ENCODE measurements at places on chromosomes 16 and 17.

DNA sequence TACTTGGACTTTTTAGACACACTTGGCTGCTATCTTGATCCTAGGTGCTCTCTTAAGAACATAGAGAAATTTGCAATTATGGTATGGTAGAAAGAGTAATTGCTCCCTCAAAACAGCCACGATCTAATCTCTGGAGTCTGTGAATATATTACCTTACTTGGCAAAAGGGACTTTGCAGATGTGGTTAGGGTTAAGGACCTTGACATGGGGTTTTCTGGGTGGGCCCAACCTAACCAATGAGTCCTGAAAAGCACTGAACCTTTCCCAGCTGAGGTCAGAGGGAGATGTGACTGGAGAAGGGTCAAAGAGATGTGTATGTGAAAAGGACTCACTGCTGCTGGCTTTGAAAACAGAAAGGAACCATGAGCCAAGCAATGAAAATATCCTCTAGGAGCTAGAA is 26.7 kb upstream of the MED13 start:
- no peak for DNase-seq

DNA sequence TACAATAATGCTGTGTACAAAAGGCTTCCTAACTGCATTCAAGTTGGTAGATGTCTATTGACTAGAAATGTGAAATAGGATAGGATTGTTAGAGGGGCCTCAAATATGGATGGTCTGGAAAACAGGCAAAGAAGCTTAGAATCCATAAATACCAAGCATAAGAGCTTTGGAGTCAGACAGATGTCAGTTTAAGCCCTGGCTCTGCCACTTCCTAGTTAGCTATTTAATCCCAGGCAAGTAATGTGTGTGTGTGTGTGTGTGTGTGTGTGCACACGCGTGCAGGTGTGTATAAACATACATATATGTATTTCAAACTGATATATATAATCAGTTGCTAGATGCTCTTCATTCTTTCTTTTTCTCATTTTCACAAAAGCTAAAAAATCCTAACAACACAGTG is 66.7 kb downstream of the MMD start:
- DNase-seq, result no peak

- peak; percentile 48 for DNase-seq
Observed at GRCh38 chr17:35807371-35808144, 1.7 kb upstream of the TAF15 start.

DNA sequence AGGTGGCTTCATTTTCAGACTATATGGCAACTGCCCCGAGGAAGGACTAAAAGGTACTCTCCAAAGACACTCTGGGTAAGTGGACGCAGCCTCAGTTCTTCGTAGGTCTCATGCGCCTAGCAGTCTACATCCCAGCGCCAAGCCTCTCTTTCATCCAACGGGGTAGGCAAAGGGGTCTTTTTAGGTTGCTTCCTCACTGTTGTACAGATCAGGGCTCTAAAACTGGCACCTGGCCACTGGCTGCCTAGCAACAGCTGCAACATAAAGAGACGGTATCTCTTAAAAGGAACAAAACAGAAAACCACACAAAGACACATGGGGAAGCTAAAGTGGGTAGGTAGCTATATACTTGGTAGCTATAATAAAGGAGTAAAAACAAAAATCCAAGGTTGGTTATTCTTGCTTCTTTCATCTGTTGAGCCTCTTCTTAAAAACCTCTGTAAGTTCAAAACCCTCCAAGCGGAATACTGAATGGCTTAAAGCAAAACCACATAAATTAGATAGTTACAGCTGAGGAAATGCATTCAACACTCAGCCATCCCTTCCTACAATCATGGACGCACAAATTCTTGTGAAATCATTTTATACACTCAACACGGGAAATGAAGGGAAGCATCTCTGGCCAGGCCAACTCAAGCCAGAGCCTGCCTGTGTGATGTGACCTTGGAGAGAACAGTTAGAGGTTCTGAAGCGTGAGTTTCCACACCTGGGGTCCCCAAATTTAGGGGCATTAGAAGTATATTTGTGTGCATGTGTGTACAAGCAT is 22.7 kb downstream of the CYTH1 start:
- DNase-seq, result peak; percentile 72

DNA sequence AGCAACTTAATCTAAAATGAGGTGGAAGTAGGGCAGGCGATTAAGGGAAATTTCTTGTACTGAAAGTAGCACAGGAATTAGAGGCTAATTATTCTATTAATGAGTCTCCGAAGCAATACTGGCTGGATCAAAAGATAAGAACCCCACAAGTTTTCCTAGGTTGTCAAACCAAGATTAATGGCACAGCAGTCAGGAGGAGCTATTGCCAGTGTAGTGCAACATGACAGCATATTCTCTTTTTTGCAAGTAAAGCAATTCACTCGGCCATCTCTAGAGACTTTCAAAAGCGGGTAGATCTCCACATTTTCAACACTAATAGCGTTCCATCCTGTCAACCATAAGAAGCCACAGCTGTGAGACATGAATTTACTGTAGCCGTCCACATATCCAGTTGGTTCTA is 81.2 kb downstream of the CYB561 start:
- no peak for DNase-seq

- DNase-seq, result no peak
Observed at GRCh38 chr16:86079255-86079885, 180.4 kb downstream of the IRF8 start.

DNA sequence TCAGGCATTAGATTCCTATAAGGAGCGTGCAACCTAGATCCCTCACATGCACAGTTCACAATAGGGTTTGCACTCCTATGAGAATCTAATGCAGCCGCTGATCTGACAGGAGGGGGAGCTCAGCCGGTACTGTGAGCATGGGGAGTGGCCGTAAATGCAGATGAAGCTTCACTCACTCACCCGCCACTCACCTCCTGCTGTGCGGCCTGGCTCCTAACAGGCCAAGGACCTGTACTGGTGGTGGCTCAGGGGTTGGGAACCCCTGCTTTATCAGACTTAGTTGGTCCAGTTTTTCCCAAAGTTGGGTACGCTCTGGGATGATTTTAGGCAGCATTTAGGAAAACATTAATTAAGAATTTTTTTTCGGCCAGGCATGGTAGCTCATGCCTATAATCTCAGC is 103.8 kb downstream of the MARF1 start:
- DNase-seq, result no peak

DNA sequence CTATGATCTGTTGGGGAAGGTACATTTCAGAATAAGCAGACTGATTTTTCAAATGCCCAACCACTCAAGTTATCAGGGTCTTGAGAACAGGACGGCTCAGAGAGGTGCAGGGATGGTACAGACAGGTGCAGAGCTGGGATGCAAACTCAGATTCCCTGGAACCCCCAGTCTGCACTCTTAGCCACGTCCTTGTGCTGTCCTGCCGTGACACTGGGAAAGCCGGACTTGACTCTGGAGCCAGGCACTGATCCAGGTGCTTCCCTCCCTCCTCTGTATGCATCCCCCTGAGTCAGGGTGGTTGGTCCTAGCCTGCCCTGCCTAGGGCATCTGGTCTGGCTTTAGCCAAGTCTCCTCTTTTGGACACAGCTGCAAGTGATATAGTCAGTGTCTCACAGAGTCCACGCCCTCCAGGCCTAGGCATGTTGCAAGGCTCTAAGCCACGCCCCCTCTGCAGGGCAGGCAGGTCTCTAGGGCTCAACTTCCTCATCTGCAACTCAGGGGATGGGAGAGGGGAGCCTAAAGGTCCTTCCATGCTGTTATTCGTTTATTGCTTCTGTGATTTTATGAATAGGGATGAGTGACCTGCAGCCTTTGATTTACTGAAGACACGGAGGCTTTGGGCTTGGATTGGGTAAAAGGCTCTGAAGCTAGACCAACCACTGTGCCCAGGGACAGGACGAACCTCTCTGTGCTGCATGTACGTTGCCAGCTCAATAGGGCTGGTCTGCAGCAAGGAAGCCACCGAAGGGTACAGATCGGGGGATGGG is 97.3 kb downstream of the SDK2 start:
- DNase-seq, result peak; percentile 11

DNA sequence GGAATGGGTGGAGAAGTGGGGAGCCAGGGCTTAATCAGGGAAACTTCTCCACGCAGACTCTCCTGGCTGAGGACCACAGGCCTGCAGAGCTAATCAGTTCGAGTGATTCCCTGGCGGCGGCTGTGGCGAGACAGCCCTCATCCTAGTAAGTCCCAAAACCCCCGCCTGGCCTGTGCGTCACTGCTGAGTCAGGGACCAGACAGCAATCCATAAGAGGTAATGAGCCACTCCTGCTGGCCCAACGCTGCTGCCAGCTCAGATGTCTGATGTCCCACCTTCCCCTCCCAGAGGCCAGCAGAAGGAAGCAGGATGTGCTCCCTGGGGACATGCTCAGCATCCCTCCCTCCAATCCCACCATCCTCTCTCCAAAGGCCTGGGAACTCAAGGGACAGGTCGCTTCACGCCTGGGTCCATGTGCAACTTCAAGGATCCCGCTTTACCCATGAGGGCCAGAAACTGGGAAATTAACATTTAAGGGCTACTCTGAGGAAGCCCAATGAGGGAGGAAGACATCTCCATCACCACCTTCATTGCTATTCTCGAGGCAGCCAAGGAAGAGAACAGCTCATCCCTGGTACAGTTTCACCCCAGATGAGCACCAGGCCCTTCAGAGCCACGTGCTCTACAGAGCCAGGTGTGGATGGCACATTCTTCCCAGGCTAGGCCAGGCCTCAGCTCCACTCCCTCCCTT is 7.9 kb downstream of the ACLY start:
- peak; percentile 93 for DNase-seq

GRCh38 chr17:12631076-12631475 is 34.6 kb upstream of the MYOCD start:
- DNase-seq, result peak; percentile 14

DNA sequence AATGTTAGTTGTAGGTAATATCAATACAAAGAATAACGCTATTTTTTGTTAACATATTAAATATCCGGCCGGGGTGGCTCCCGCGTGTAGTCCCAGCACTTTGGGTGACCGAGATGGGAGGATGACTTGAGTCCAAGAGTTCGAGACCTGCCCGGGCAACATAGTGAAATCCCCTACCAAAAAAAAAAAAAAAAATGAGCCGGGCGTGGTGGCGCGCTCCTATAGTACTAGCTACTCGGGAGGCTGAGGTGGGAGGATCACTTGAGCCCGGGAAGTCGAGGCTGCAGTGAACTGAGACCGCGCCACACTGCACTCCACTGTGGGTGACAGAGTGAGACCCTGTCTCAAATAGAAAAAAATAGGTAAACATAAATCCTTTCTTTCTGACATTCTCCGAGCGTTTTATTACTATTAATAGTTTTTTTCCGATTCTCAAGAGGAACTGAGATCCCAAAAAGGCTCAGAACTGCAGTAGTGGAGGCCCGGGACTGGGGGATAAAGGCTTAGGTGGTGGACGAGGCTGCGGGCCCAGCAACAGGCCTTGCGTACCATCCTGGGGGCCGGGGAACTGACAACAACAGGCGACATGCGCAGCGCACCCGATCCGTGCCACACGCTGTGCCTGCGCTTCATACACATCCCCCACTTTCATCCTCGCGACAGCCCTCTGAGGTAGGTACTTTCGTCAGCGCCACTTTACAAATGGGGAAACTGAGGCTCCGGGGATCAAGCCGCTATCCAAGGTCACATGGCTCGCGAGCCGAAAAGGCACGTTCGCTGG is 919 bp downstream of the N4BP1 start:
- DNase-seq, result peak; percentile 31

GRCh38 chr17:31745964-31746600 is 113.0 kb downstream of the COPRS start:
- no peak for DNase-seq

DNA sequence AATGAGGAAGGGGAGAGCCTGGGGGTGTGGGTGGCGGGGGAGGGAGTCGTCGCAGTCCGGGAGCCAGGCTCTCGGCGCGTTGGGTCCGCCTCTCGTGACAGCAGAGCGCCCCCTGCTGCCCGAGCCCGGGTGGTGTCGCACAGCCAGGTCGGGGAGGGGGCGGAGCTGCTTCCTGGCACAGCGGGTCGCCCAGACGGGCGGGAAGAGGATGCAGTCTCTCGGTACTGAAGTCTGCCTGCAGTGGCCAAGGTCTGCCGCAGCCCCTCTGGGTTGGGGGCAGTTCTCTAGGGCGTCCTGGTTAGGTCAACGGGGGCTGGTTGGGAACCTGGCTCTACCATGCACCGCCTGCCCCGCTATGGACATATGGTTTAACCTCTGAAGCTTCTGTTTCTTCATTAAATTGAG is 38.2 kb upstream of the CCDC182 start:
- DNase-seq, result peak; percentile 33

DNA sequence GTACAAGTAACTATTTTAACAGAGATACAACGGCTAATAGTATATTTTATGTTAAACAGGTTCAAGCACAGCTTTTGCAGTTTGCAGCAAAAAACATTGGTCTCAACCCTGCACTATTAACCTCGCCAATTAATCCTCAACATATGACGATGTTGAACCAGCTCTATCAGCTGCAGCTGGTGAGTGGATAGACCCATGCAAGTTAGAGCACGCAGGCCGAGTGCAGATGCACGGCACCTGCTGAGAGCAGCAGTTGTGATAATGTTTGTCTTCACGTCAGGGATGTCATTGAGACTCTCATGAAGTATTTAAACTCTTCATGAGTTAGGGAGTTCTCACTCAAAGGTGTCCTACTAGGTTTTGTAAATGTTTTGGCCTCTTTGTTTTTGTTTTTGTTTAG is 45.6 kb downstream of the TMC6 start:
- DNase-seq, result no peak

GRCh38 chr16:84497418-84498222 is 6.8 kb downstream of the MEAK7 start:
- DNase-seq, result no peak

DNA sequence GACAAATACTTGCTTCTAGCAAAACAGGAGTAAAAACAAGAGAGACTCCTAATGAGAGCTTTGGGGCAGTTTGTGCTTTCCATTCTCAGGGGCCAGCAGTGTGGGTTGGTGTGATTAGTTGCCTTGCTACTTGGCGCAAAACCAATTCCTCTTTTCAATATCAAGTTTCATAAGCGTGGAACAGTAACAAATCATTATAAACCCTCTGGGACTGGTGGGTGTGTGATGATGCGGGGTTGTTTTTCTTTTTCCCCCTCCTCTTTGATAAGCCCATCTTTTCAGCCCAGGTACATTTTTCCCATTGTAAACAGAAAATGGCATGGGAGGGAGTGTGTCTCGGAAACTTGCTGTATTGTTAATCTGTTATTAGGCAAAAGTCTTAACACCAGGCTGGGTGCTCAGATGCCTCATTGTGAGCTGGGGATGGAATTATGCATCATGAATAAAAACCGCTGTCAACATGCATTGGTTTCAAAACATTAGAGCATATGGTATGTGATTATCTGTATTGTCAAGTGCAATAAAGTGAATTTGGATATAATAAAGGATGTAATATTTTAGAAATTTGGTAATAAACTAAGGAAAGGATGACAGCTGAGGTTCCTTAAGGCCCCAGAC is 166.4 kb downstream of the CCDC182 start:
- no peak for DNase-seq

- no peak for DNase-seq
Observed at GRCh38 chr17:32265192-32265923, at the start of gene RHBDL3. RHBDL3 (plus strand) TSS chr17:32265832; CDS start chr17:32266190, 358 bp downstream.

Data from fibroblast of villous mesenchyme (primary cell).